ENCODE measurements at places on chromosomes 13 and 19.
A peak's percentile ranks its signal among the peaks of the same experiment; 100 is the strongest.

DNA sequence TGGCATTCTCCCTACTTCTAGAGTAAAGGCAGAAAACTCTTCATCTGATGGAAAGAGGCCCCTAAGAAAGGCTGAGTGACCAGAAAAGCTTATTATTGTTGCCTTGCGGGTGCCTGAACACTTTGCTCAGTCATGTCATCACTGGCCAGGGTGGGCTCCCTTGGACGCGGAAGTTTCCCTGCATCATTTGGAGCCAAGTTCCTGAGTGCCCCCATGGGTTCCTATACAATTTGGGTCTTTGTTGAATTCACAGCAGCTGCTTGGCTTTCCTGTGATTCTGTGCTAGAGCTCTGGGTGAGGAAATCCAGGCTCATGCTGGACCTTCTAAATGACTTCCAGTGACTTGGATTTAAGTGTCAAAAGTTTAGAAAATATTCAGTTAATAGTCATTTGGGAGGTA is 232.9 kb downstream of the LHFPL6 start:
- no peak for DNase-seq

- DNase-seq: no peak
Measured at GRCh38 chr19:5141850-5142724, 173.2 kb downstream of the KDM4B start.

DNA sequence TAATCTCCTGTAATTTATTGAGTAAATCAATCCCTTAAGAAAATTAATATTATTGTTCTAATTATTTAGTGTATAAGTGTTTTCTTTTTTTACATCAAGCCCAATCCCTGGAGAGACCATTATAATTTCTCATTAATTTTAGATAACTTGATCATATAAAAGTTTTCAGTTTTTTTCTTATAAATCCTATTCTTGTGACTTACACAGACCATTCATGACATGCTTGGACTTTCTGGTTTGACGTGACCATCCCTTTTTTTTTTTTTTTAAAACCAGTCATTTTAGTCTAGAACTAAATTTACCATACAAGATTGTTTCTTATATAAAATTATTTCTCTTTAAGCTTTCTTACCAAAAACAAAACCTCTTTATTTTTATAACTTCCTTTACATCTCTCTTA is 5.4 kb upstream of the MTRF1 start:
- DNase-seq: no peak

- no peak for DNase-seq
Measured at GRCh38 chr13:44333950-44334655, 39.5 kb upstream of the SERP2 start.

GRCh38 chr19:32651729-32652140 is 23.2 kb downstream of the ANKRD27 start:
- DNase-seq: no peak

- DNase-seq: no peak
Measured at GRCh38 chr19:22526661-22527272, 104.6 kb upstream of the ZNF98 start.

GRCh38 chr19:41305927-41306793 is 3.8 kb upstream of the CCDC97 start:
- no peak for DNase-seq

GRCh38 chr13:30337061-30337610 is 29.8 kb upstream of the KATNAL1 start:
- DNase-seq: no peak

DNA sequence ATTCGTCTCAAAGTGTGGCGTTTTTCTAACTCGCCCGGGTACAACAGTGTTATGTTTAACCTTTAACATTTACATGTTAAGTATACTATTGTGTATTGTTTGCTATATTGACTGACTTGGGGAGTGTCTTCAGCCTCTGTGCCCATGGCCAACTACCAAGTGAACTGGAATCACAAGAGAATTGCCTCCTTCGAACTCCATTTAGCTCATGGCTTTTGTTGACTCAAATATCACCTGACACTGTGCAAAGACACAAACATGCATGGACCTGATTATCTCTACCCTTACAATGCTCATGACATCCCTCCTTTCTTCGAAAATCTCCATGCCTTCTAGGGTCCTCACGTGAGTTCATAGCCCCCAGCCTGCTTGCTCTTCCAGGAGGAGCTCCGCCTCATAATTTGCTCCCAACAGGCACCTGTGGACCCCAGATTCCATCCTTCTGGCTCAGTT is 704 bp downstream of the ZNF814 start:
- DNase-seq: no peak

DNA sequence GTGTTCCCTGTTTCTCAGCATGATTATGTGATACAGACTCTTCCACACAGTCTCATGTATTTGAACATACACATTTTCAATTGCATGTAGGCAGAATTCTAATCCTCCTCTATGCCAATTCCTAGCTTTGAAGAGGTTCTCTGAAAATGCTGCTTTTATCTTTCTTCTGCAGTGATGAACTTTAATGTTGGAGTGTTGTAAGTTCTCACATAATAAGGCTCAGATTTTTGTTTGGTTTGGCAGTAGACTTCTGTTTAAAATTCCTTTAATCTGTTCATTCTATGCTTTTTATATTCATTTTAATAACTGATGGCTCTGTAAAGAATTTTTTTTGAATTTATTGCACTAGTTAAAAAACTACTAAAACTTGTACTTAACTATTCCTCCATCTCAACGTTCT is 225.8 kb downstream of the GGACT start:
- DNase-seq: no peak

DNA sequence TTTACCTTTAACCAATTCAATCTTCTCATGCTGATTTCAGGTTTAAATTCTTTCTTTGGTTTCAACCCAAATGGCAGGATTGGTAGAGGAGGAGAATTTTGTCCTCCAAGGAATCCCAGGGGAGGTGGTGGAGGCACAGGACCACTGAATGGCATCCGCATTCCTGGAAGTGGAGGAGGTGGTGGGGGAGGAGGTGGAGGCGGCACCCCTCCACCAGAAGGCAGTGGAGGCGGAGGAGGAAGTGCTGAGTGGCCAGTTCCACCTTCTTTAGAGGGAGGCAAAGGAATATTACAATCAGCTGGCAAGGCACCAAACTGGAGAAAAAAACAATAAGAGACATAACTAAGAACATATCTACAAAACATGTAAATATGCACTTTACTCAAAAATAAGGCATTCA is 192.9 kb downstream of the DIAPH3 start:
- DNase-seq: no peak

DNA sequence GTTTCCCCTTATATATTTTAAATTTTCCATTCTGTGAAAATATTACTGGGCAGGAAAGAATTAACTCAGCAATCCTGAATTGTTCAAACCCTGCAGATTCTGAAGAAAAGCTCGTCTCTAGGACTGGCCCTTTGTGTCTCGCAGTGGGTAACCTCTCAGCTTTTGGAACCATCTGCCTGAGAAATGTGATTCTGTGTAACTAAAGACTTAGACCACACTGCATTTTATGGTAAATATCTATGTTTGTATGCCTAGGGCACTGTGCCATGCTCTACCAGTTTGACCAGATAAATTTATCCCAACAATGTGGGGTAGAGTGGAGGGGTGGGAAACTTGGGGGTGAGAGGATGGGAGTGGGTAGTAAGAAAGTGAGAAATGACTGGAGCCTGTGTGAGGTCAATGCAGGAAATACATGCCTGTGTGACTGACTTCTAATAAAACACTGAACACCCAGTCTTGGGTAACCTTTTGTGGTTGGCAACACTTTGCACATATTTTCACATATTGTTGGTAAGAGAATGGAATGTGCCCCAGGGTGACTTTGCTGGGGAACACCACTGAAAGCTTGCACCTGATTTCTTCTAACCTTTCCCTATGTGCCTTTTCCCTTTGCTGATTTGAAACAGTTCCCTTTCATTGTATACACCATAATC is 1181.9 kb downstream of the OLFM4 start:
- no peak for DNase-seq

DNA sequence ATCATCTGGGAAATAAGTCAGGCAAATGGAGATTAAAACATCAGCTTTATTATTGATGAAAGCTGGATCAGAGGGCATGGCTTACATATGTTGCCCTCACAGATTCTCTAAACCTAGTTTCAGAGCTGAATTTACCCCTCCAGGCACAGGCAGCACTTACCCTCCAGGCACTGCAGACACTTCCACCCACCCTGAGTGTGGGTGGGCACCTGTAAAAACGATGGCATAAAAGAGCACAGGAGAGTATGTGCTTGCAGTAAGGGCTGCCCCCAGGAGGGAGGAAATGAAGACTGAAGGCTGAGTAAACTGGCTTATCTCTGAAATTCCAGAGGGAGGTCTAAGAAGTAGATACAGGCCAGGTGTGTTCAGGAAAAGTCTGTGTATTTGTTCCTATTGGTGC is 185.0 kb upstream of the HTR2A start:
- no peak for DNase-seq

GRCh38 chr13:41199079-41199478 is 4.7 kb upstream of the KBTBD7 start:
- no peak for DNase-seq

GRCh38 chr13:42497798-42498197 is 76.2 kb upstream of the TNFSF11 start:
- no peak for DNase-seq

GRCh38 chr13:89687066-89687465 is 1660.4 kb upstream of the MIR17HG start:
- no peak for DNase-seq

DNA sequence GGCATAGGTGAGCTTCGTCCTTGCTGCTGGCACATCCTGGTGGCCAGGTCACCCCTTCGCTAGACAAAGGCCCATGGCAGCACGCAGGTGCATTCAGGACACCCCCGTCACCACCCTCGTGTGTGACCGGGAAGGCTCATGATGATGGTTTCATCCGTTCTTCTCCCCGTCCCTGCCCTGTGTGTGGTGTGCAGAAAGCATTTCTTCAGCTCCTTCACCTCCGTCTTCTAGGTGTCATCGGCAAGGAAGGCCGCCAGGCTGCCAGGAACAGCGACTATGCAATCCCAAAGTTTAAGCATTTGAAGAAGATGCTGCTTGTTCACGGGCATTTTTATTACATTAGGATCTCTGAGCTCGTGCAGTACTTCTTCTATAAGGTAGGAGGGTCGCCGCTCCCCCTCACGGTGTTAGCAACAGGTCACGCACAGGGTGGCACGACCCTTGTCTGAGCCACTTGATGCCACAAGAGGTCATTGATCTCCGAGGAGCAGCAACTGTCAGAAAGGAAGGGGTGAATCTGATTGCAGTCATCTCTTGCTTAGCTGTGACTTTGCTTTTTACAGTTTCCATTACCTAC is 111.0 kb upstream of the MCF2L start:
- no peak for DNase-seq

DNA sequence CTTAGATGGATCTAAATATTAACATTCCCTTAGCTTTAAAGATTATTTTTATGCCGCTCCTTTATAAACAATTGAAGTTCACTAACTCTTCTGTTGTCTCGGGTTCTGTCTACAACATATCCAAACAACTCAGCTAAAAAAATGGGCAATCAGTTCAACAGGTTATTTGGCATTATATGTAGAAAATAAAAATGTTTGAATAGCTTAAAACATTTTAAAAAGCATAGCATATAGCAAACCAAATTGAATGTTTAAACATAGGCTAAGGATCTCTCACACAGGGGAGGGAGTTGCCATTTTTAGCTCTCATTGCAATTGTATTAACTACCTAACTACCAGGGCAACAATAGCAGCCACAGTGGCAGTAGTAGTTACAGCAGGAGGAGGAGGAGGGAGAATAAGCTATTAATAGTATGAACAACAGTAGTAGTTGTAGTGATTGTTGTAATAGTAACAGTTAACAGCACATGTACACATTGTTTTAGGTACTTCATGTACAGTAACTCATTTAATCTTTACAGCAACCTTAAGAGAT is 404.2 kb downstream of the KCNRG start:
- DNase-seq: no peak

DNA sequence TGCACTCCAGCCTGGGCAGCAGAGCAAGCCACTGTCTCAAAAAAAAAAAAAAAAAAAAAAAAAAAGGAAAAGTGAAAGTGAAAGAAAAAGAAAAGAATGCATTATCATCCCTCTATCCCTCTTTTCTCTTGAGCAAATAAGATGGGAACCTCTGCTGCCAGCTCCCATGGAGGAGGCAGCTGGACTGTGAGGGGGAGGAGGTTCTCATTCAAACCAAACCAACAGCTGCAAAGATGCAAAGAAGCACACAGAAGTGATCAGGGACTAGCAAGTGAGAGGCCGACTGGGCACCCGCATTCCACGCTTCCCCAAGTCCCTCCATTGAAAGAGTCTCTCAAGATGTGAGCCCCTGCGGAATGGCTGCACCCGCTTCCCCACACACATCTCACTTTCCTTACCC is 63.5 kb downstream of the TSHZ3 start:
- DNase-seq: no peak

- no peak for DNase-seq
Measured at GRCh38 chr13:30431269-30431940, 9.1 kb downstream of the UBE2L5 start.

- DNase-seq: peak; percentile 46
Measured at GRCh38 chr19:703651-704446, 4.9 kb upstream of the PALM start.

DNA sequence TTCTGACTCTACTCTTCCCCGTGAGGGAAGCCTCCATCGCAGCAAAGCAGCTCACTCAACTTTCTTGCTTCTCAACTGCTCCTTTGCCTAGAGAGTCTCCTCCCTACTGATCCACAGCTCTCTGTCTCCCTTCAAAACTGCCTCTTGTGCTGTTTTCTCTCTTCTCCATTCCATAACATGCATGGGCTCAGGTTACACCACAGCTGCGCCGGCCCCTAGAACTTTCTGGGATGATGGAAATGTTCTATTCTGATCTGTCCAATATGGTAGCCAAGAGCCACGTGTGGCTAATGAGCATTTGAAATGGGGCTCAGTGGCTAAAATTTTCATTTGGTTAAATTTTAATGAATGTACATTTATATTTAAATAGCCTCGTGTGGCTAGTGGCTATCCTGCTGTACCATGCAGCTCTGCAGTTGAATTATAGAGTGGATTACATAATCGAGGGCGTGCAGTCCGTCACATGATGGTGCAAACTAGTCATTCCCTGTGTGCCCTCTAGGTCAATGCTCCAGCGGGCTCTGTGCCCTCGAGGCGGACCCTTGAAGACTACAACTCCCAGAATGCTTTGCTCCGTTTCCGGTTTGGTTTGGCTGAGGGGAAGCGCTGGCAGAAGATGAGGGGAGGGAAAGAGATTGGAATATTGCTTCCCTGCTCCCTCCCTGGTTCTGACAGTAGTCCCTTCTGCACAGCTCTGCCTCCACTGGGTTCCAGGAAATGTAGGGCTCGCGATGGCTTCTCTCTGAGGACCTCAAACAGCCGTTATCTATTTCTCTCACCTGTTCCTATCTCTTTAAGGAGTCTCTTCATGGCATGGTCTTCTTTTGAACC is 109.8 kb downstream of the CACNA1A start:
- DNase-seq: no peak

Data from stimulated activated CD8-positive, alpha-beta memory T cell treated with anti-CD3 and anti-CD28 coated beads, Interleukin-7, amount 100 ng/mL, for 24 hours (primary cell).